Activated CD4-positive, alpha-beta memory T cell treated with anti-CD3 and anti-CD28 coated beads, Interleukin-2, amount 10 ng/mL, durations not matched to agents 7 days and 5 days (primary cell): ENCODE measurements at places on chromosomes 2 and 18. TPM values are rescaled to one million over a fixed set of nuclear protein-coding genes. Genes with fewer than 3 reads are reported as not detected.

SATB2 gene
- total RNA-seq, result 0.13 TPM

SCN2A gene
- not detected for total RNA-seq

- DNase-seq, result no peak
- H3K36me3 ChIP-seq, result no peaks in the 10 kb centered on the region
- H3K4me3 ChIP-seq, result no peak overlapping the region
Observed at GRCh38 chr2:231013820-231014219, 17.9 kb downstream of the SPATA3 start.

- DNase-seq, result no peak
- H3K36me3 ChIP-seq, result no peaks in the 10 kb centered on the region
- no peak overlapping the region for H3K4me3 ChIP-seq
- H3K27ac ChIP-seq, result no peak overlapping the region
Observed at GRCh38 chr2:239024226-239024625, 176.3 kb downstream of the TWIST2 start.

DNA sequence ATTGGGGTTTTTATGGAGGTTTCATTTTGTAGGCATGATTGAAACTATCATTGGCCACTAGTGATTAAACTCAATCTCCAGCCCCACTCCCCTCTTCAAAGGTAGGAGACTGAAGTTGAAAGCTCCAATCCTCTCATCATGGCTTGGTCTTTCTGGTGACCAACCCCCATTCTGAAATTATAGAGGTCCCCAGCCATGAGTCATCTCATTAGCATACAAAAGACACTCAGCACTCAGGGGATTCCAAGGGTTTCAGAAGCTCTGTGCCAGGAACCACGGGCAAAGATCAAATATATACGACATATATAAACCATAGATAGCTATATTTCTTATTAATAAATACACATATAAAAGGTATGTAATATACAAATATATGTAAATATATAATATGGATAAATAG lies 256.0 kb upstream of the POU3F3 start:
- H3K27ac ChIP-seq, result no peak overlapping the region
- no peaks in the 10 kb centered on the region for H3K36me3 ChIP-seq
- no peak overlapping the region for H3K4me3 ChIP-seq
- H3K27me3 ChIP-seq, result no peaks in the 10 kb centered on the region
- DNase-seq, result no peak
- no peaks in the 10 kb centered on the region for H3K4me1 ChIP-seq

DNA sequence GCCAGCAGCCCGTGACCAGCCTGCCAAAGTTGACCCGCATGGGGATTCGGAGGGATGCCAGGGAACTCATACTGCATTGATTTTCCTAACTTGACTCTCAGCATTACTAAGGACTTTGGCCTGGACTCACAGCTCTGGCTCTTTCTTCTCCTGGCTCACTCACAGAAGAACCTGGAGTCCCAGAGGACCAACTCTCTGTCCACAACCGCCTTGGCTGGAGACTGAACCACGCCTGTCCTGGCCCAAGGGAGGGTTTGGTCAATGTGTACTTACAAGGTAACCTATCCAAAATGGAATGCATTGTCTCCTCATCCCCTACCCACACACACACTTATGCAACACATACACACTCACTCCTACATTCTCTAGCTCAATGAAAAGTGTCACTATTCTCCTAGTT lies 135.6 kb upstream of the KLHL29 start:
- peaks cover 2% of the 10 kb centered on the region for H3K27me3 ChIP-seq
- H3K4me1 ChIP-seq, result no peaks in the 10 kb centered on the region
- no peaks in the 10 kb centered on the region for H3K36me3 ChIP-seq
- no peak overlapping the region for H3K27ac ChIP-seq
- DNase-seq, result no peak
- H3K4me3 ChIP-seq, result no peak overlapping the region

DNA sequence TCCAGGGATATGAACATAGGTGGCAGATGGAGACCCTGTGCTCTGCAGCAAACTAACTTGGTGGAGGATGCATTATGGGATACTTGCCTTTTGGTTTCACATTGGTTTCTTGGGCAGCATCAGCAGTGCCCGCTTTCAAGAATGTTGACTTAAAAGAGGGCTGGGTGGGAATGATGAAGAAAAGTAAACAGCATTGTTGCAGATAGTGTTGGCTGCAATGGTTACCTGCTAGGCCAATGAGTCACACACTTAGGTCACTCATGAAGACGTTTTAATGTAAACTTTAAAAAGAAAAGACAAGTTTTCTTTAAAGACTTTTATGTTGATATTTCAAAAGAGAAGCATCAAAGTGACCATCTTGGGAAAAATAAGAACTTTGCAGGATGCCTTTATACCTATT lies 26.1 kb upstream of the FAM237A start:
- DNase-seq, result no peak
- no peaks in the 10 kb centered on the region for H3K36me3 ChIP-seq
- no peak overlapping the region for H3K27ac ChIP-seq
- no peak overlapping the region for H3K4me3 ChIP-seq
- H3K27me3 ChIP-seq, result no peaks in the 10 kb centered on the region
- no peaks in the 10 kb centered on the region for H3K4me1 ChIP-seq

DNA sequence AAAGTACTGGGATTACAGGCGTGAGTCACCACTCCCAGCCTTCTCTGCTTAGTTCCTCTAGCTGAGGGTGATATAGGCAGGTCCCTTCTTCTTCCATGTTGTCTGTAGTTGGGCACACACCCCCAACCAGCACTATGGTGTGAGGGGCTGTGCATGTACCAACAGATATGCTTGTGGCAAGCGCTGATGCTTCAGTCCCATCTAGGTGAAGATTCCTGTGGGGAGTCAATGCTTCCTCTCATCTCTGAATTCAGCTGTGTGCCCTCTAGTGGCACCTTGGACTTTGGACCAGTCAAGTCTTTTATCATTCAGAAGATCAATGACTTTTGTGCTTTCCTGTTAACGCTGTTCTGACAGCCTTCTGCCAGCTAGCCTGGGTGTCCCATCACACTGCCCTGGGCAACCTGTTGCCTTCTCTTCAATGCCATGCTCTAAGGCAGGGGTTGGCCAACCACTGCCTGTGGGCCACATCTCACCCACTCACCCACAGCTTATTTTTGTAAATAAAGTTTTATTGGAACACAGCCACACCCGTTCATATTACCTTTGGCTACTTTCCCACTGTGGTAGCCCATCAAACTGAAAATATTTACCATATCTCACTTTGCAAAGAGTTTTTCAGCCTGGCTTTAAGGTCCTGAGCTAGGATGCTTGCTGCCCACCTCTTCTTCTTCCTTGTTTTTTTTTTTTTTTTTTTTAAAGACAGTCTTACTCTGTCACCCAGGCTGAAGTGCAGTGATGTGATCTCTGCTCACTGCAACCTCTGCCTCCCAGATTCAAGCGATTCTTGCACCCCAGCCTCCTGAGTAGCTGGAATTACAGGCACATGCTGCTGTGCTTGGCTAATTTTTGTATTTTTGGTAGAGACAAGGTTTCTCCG lies 51.0 kb downstream of the NPAS2 start:
- no peak overlapping the region for H3K4me3 ChIP-seq
- DNase-seq, result no peak
- no peaks in the 10 kb centered on the region for H3K27me3 ChIP-seq
- H3K4me1 ChIP-seq, result no peaks in the 10 kb centered on the region
- H3K27ac ChIP-seq, result no peak overlapping the region
- H3K36me3 ChIP-seq, result no peaks in the 10 kb centered on the region

DNA sequence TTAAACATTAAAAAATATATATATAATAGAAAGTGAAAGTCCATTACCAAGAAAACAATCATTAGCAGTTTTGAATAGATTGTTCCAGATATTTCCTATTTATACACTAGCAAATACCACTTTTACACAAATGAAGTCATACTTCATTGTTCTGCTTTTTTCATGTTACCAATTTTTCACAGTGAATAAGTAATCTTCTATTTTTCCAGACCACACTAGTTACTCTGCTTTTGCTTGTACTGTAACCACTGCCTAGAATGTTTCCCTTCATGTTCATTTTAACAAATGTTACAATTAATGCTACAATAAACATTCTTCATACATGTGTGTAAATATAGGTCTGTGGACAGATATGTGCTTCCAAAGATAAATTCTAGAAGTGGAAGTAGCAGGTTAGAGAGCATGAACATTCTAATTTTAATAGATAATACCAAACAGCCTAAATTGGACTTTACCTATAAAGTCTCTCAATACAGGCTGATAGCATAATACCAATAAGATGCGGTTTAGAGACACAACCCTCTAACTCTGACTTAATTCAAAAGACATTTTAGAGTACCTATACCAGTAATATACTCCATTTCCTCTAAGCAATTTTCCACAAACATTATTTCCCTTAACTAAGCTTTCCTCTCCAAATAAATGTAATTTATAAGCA lies 17.0 kb downstream of the ITSN2 start:
- no peaks in the 10 kb centered on the region for H3K27me3 ChIP-seq
- H3K36me3 ChIP-seq, result no peaks in the 10 kb centered on the region
- peaks cover 9% of the 10 kb centered on the region for H3K4me1 ChIP-seq
- H3K27ac ChIP-seq, result no peak overlapping the region
- no peak overlapping the region for H3K4me3 ChIP-seq

DNA sequence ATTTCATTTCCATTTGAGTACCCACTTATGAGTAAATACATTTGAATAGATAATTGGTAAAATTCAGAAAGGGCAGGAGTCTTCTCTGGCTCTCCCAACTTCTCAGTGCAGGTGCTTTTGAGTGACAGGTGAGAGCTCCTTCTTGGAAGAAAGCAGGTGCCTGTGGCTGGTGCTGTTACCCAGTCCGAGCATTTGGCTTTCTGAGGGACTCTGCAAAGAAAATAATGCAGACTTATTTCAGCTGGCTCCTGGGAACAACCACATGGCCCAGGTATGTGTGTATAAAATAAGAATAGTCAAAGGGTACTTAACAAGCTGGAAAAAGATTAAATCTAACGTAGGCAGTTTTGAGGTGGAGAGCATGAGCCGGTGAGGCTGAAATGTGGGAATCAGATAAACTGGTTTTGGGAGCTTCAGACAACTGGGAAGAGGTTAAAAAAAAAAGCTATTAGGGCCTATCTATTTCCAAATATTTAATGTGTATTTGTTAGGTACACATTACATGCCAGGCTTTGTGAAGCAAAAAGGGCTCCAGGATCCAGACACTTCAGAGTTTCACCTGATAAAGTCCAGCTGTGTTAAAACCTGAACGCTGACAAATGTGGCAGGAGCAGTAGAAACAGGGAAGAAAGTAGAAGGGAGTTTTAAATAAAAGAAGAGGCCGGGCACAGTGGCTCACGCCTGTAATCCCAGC lies 20.6 kb downstream of the ZNF236 start:
- H3K4me3 ChIP-seq, result no peak overlapping the region
- DNase-seq, result no peak

GRCh38 chr18:13294309-13294708 lies 75.7 kb downstream of the LDLRAD4 start:
- no peak overlapping the region for H3K27ac ChIP-seq
- H3K36me3 ChIP-seq, result no peaks in the 10 kb centered on the region
- no peaks in the 10 kb centered on the region for H3K27me3 ChIP-seq
- H3K4me1 ChIP-seq, result peaks cover 33% of the 10 kb centered on the region

DNA sequence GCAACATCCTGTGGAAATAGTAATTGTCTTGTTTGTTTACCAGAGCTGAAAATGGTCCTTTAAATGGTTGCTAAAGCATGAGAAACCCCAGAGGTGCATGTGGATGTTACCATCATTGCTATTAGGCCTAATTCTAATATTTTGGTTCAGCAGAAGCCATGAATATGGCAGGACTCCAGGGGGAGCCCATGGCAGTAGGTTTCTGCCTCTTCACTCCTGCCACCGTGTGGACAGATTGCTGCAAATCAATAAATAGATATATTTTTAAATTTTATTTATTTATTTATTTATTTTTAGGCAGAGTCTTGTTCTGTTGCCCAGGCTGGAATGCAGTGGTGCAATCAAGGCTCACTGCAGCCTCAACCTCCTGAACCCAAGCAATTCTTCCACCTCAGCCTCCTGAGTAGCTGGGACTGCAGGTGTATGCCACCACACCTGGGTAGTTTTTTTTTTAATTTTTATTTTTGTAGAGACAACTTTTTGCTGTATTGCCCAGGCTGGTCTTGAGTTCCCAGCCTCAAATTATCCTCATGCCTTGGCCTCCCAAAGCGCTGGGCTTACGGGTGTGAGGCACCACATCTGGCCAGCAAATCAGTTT lies 54.9 kb upstream of the CAPN13 start:
- H3K4me1 ChIP-seq, result peaks cover 18% of the 10 kb centered on the region
- H3K4me3 ChIP-seq, result no peak overlapping the region
- H3K27me3 ChIP-seq, result peaks cover 8% of the 10 kb centered on the region
- H3K36me3 ChIP-seq, result no peaks in the 10 kb centered on the region
- peak; percentile 42 for DNase-seq
- H3K27ac ChIP-seq, result no peak overlapping the region
